NCI-H2081 (cell line): ENCODE measurements at places on chromosomes 6 and 20.

GRCh38 chr6:167296293-167296690 lies 5.2 kb downstream of the UNC93A start:
- no peak for DNase-seq

- peak; percentile 31 for DNase-seq
These were observed 72.0 kb downstream of the DST start for GRCh38 chr6:56570413-56571359.

- no peak for DNase-seq
These were observed 135.4 kb downstream of the NRN1 start for GRCh38 chr6:5871296-5871695.

DNA sequence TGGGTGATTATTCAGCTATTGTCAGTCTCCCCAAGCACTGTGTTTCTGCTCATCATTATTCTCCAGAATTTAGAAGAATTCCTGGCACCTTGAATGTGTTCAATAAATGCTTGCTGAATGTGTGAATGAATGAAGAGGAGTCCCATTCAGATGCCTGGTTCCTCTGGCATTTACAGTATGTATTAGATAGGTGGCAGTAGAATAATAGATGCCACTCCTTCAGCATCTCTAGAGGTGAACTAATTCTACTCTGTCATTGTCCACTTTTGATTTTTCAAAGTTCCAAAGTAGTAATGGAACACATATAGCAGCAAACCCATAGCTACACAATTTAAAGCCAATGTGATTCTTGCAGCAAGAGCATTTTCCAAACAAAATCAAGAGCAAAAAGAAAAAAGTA lies 118.9 kb upstream of the CEP162 start:
- DNase-seq, result no peak

DNA sequence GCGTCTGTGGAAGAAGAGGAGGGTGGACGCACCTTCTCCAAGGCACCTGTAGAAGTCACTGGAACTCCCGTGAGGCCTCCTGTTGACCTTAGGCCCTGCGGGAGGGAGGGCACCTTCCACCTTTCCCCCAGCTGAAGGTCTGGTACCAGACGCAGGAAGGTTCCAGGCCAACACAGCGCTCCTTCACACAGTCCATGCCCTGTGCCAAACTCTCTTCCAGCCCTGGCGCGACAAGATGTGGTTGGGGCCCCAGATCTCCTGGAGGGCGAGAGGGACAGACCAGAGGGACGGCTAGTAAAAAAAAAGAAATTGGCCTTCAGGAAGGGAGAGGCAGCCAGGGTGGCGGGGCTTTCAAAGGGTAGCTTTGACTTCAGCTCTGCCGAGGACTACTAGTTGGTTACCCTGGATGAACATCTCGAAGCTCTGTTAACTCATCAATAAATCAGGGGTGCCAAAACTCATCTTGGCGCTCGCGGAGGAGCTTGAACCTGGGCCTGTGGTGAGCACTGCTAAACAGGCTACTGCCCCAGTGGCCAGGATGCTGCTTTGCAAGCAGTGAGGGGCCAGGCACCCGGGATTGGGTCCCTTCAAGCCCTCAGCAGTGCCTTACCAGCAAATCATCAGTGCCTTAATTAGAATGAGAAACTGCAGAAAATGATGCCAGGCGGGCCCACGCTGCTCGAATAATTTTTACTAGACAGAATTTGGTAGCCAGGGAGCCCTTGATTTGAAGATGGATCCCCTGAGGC lies 14.9 kb downstream of the AARS2 start:
- no peak for DNase-seq

GRCh38 chr6:76330031-76330430 lies 257.6 kb upstream of the IMPG1 start:
- DNase-seq, result no peak

DNA sequence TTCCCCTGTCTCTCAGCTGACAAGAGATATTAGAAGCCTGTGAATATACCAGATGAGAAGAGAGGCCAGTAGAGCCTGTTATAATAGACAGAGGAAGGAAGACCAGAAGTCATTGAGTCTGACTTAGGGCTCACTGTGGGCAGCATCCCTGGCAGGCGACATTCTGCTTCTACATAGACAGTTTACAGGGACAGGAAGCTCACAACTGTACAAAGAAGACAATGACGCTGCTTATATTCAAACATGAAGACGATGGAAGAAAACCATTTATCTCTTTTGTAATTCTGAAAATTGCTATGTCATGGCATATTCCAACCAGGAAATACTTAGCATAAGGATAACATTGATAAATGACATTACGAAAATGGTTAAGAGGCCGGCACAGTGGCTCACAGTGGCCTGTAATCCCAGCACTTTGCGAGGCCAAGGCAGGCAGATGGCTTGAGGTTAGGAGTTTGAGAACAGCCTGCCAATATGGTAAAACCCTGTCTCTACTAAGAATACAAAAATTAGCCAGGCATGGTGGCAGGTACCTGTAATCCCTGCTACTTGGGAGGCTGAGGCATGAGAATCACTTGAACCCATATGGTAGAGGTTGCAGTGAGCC lies 170.9 kb downstream of the UBE3D start:
- no peak for DNase-seq

GRCh38 chr6:1786455-1787453 lies 177.0 kb downstream of the FOXC1 start:
- peak; percentile 22 for DNase-seq

DNA sequence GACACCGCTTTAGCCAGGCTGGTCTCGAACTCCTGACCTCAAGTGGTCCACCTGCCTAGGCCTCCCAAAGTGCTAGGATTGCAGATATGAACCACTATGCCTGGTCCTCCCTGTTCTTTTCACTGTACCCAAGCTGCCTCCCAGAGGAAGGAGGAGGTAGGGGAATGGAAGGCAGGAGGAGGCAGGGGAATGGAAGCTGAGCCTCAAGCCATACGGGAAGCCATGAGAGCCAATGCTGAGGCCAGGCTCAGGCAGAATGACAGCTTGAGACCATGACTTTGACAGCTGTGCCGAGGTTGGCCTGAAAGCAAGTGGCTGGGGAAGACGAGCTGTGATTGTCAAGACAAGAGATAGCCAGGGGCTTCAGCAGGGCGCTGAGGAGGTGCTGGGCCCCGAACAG lies 13.6 kb upstream of the ZNF335 start:
- no peak for DNase-seq

- DNase-seq, result no peak
These were observed 96.1 kb upstream of the FAM8A1 start for GRCh38 chr6:17504005-17504404.

- no peak for DNase-seq
These were observed 1170.0 kb upstream of the CITED2 start for GRCh38 chr6:140544431-140544830.

DNA sequence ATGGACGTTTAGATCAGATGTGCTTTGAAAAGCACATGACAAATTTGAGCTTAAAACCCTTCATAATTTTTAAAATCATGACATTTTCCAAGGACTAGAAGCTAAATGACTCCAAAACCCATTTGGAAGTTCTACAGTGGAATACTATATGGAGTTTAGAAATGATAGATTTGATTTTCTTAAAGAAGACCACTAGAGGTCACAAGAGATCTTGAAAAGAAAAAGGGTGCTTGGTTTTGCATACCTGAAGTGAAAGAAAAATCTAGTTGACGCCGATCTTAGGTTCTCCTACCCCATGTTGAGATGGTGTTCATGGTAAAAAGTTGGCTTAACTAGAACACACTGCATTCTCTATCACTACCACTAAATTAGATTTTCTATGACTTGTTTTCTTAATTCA lies 31.5 kb downstream of the CFAP61 start:
- DNase-seq, result peak; percentile 83

GRCh38 chr6:2820415-2820814 lies 21.2 kb downstream of the SERPINB1 start:
- DNase-seq, result no peak

DNA sequence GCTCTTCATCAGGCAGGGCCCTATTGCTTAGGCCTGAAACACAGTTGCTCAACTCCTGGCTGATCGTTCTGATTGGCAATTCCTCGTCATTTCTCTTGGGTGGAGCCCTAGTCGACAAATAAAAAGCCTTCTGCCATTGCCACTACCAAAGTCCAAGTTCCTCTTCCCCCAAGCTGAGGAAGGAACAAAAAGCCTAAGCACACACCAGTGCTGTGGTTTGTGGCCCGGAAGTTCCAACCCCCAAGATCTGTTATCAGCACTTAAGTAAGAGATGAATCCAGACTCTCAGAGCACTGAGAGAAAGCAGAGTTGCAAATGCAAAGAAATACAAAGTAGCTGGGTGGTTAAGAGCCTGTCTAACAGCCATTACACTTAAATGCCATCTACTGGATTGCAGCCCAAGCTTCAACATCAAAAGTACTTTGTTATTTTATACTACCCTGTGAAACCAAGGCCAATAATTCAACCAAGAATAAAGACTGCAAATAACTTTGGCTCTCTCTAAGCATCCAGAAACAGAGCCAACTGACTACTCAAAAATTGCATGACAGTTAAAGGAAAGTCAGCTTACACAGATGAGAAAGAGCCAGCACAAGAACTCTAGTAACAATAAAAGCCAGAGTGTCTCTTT lies 1024.0 kb downstream of the GRIK2 start:
- no peak for DNase-seq

DNA sequence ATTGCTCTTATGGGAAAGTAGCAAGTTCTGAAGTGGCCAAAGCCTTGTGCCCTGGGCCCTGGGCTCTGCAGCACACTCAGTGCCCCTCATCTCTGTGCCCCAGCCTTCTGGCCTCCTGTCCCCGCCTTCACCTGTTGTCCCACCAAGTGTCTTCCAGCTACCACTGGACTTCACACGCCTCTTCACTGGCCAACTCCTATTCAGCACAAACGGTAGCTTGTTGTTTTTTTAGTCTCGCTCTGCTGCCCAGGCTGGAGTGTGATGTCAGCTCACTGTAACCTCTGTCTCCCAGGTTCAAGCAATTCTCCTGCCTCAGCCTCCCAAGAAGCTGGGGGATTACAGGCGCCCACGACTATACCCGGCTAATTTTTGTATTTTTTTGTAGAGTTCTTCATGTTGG lies 4.8 kb downstream of the CCHCR1 start:
- no peak for DNase-seq
